ENCODE measurements at places on chromosomes 12 and 14.

DNA sequence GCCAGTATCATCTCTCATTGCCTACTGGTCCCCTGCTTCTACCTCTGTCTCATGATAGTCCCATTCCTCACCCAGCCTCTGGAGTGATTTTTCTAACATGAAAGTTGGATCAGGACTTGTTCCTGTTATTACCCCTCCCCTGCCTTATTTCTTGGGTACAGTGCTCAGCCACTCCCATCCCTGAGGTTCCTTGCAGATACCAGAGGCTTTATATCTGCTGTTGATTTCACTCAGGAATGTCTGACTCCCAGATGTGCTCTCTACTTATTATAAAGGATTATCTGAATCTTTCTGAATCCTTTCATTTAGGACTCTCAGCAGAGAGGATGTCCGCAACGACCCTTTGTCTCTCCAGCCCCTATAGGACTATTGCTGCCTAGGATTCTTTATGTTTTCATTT, 111.2 kb downstream of the LRRK2 start:
- no peak overlapping the region for H3K4me3 ChIP-seq
- no peak for DNase-seq
- peaks cover 2% of the 10 kb centered on the region for H3K36me3 ChIP-seq

GRCh38 chr14:56081139-56081538, 37.1 kb upstream of the PELI2 start:
- H3K4me3 ChIP-seq = no peak overlapping the region
- no peaks in the 10 kb centered on the region for H3K36me3 ChIP-seq
- H3K4me1 ChIP-seq = peaks cover 15% of the 10 kb centered on the region
- no peaks in the 10 kb centered on the region for H3K27me3 ChIP-seq
- H3K27ac ChIP-seq = peak overlapping the region; percentile 78
- no peak for DNase-seq

GRCh38 chr14:50688875-50689274, 20.8 kb upstream of the SAV1 start:
- H3K4me3 ChIP-seq = peak overlapping the region; percentile 14
- H3K27me3 ChIP-seq = peaks cover 2% of the 10 kb centered on the region
- no peaks in the 10 kb centered on the region for H3K4me1 ChIP-seq
- H3K27ac ChIP-seq = no peak overlapping the region
- no peak for DNase-seq
- no peaks in the 10 kb centered on the region for H3K36me3 ChIP-seq

GRCh38 chr14:94101748-94102147, 8.8 kb upstream of the IFI27 start:
- no peak for DNase-seq
- H3K27ac ChIP-seq = no peak overlapping the region
- H3K4me3 ChIP-seq = no peak overlapping the region
- peaks cover 11% of the 10 kb centered on the region for H3K36me3 ChIP-seq

DNA sequence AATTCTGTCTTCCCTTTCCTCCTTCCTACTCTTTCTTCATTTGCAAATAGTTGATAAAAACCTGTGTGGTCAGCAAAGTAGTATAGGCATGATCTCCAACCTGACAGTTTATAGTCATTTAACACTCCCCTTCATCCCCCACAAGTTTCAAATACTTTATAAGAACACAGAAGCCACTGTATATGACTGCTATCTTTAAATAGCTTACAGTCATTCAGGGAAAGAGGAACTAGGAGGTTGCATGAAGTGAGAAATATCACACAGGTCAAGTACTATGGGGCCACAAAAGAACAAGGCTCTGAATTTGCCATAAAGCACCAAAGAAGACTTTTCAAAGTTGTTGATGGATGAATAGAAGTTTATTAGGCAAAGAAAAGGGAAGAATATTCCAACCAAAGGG, 431.3 kb downstream of the NPAS3 start:
- H3K27ac ChIP-seq = no peak overlapping the region
- no peak overlapping the region for H3K4me3 ChIP-seq
- DNase-seq = no peak
- H3K36me3 ChIP-seq = no peaks in the 10 kb centered on the region
- no peaks in the 10 kb centered on the region for H3K27me3 ChIP-seq
- no peaks in the 10 kb centered on the region for H3K4me1 ChIP-seq

- no peak for DNase-seq
- H3K27me3 ChIP-seq = peaks cover 40% of the 10 kb centered on the region
- peaks cover 23% of the 10 kb centered on the region for H3K4me1 ChIP-seq
- H3K27ac ChIP-seq = no peak overlapping the region
Measured at GRCh38 chr14:94775091-94775870, 5.4 kb upstream of the GSC start.

DNA sequence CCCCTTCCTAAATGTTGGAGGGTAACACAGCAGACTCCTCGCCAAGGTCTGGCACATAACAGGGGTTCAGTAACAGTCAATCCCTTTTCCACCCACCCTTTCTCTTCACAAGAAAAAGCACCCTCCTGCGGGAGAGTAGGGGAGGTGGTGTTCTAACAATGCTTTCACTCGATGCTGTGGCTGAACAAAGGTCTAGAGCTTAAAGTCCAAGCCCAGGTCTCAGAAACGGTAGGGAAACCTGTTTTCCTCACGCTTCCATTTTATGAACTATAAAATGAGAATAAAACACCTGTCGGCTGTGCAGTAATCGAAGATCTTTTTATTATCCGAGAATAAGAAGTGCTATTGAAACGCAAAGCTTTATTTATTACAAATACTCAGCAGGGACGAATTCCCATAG, 20.9 kb upstream of the CACNA2D4 start:
- peaks cover 19% of the 10 kb centered on the region for H3K36me3 ChIP-seq
- no peak overlapping the region for H3K27ac ChIP-seq
- peaks cover 4% of the 10 kb centered on the region for H3K4me1 ChIP-seq
- peaks cover 2% of the 10 kb centered on the region for H3K27me3 ChIP-seq
- H3K4me3 ChIP-seq = no peak overlapping the region

- no peak for DNase-seq
- no peaks in the 10 kb centered on the region for H3K27me3 ChIP-seq
- H3K4me1 ChIP-seq = peaks cover 3% of the 10 kb centered on the region
Measured at GRCh38 chr12:69671597-69671996, 27.5 kb downstream of the BEST3 start.

GRCh38 chr14:38808734-38809455, 294.1 kb downstream of the SEC23A start:
- H3K4me1 ChIP-seq = no peaks in the 10 kb centered on the region
- H3K27me3 ChIP-seq = no peaks in the 10 kb centered on the region
- H3K36me3 ChIP-seq = no peaks in the 10 kb centered on the region
- no peak for DNase-seq
- H3K4me3 ChIP-seq = no peak overlapping the region

GRCh38 chr14:34324363-34324795, 137.7 kb downstream of the SPTSSA start:
- no peak overlapping the region for H3K27ac ChIP-seq
- no peak for DNase-seq
- no peaks in the 10 kb centered on the region for H3K4me1 ChIP-seq
- H3K27me3 ChIP-seq = peaks cover 2% of the 10 kb centered on the region

DNA sequence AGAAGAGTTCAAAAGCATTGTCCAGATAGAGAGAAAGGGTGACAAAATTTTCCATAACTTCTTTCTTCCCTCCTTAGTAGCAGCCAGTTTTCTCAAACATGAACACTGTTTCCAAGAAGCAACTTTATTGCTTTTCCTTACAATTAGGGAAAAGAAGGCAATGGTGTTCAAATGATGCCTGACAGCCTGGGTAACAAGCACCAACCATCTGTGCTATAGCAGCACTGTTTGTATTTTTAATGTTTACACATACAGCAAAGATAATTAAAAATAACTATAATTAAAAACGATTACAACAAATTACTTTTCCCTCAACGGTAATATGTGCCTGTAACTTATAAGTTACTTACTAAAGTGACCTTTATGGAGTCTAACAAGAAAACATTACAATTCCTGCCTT, 450.6 kb upstream of the LMO3 start:
- no peak overlapping the region for H3K4me3 ChIP-seq
- no peak for DNase-seq
- H3K36me3 ChIP-seq = no peaks in the 10 kb centered on the region
- no peaks in the 10 kb centered on the region for H3K27me3 ChIP-seq
- no peaks in the 10 kb centered on the region for H3K4me1 ChIP-seq

- H3K4me3 ChIP-seq = no peak overlapping the region
- H3K4me1 ChIP-seq = peaks cover 26% of the 10 kb centered on the region
- DNase-seq = no peak
- H3K27ac ChIP-seq = peak overlapping the region; percentile 22
- H3K36me3 ChIP-seq = no peaks in the 10 kb centered on the region
Measured at GRCh38 chr14:101475456-101476257, 85.6 kb upstream of the DIO3 start.

GRCh38 chr12:62434494-62435302, 31.9 kb upstream of the MON2 start:
- H3K4me3 ChIP-seq = peak overlapping the region; percentile 62
- H3K36me3 ChIP-seq = no peaks in the 10 kb centered on the region
- H3K27ac ChIP-seq = no peak overlapping the region
- no peaks in the 10 kb centered on the region for H3K4me1 ChIP-seq
- peaks cover 6% of the 10 kb centered on the region for H3K27me3 ChIP-seq
- DNase-seq = no peak

DNA sequence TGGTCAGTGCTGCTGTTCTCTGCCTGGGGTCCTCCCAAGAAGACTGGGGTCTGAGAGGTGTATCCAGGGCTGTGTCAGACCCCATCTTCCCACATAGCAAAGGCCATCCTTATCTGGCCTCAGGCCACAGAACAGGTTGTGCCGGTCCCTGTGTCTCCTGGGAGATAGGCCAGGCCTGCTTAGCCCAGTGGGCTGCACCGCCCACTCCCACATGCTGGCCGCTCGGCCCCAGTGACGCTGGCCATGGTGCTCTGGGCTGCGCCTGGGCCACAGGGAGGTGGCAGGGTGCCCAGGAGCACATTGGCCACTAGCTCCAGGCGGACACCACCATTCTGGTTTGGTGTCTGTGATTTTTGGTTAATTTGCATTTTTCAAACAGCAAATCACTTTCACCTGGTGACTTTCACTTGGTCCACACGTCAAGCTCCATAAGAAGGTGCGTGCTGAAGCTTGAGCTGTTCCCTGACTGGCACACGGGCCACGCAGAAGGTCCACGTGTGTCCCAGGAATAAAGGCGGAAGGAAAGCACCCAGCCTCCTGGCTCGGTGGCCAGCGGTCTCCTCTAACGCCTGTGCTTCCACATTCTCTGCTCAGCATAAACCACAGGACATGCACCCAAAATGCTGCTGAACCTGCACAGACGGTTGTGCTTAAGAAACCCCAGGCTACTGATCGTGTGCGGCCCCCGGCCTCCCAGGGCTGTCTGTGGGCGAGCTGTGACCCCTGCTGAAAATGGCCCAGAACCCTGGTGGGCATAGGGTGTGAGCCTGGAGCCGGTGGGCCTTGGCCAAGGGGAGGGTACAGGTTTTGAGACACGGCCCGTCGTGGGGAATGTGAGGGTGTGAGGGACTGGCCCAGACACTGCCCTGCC, 4.6 kb downstream of the FBRSL1 start:
- peak overlapping the region; percentile 48 for H3K27ac ChIP-seq
- peaks cover 5% of the 10 kb centered on the region for H3K27me3 ChIP-seq
- DNase-seq = no peak
- no peaks in the 10 kb centered on the region for H3K36me3 ChIP-seq

GRCh38 chr14:35911097-35911496, 85.0 kb downstream of the BRMS1L start:
- no peaks in the 10 kb centered on the region for H3K27me3 ChIP-seq
- no peak for DNase-seq
- H3K36me3 ChIP-seq = no peaks in the 10 kb centered on the region
- H3K27ac ChIP-seq = no peak overlapping the region

GRCh38 chr14:94451826-94452225, 774 bp downstream of the SERPINA11 start:
- peaks cover 4% of the 10 kb centered on the region for H3K4me1 ChIP-seq
- H3K4me3 ChIP-seq = no peak overlapping the region
- H3K27ac ChIP-seq = no peak overlapping the region
- DNase-seq = no peak

DNA sequence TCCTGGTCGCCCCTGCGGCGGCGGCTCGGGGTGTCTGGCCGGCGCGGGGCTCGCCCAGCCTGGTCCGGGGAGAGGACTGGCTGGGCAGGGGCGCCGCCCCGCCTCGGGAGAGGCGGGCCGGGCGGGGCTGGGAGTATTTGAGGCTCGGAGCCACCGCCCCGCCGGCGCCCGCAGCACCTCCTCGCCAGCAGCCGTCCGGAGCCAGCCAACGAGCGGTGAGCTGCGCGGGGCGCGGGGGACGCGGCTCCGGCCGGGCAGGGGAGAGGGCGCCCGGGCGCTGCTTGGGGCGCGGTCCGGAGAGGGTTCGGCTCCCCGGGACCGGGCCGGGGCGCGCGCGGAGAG, at the start of gene LGALS3:
TSS of gene LGALS3 (plus strand) at position 167 of the 342 bp plus-strand sequence. CDS start 8,122 bp downstream, outside the sequence.
- peak; percentile 31 for DNase-seq
- no peaks in the 10 kb centered on the region for H3K36me3 ChIP-seq
- H3K4me1 ChIP-seq = peaks cover 4% of the 10 kb centered on the region
- no peak within 1 kb of the TSS for H3K27ac ChIP-seq

- H3K36me3 ChIP-seq = peaks cover 4% of the 10 kb centered on the region
- no peaks in the 10 kb centered on the region for H3K4me1 ChIP-seq
- no peak overlapping the region for H3K27ac ChIP-seq
- no peak for DNase-seq
- peaks cover 9% of the 10 kb centered on the region for H3K27me3 ChIP-seq
Measured at GRCh38 chr12:131366261-131366871, 344.5 kb upstream of the SFSWAP start.

- no peaks in the 10 kb centered on the region for H3K4me1 ChIP-seq
- H3K4me3 ChIP-seq = no peak overlapping the region
- no peaks in the 10 kb centered on the region for H3K27me3 ChIP-seq
- H3K27ac ChIP-seq = no peak overlapping the region
- no peak for DNase-seq
Measured at GRCh38 chr12:56391721-56392120, 29.1 kb upstream of the APOF start.

- no peaks in the 10 kb centered on the region for H3K27me3 ChIP-seq
- H3K4me1 ChIP-seq = no peaks in the 10 kb centered on the region
- no peaks in the 10 kb centered on the region for H3K36me3 ChIP-seq
- H3K4me3 ChIP-seq = no peak overlapping the region
Measured at GRCh38 chr12:112807452-112807851, 15.9 kb downstream of the RPH3A start.

DNA sequence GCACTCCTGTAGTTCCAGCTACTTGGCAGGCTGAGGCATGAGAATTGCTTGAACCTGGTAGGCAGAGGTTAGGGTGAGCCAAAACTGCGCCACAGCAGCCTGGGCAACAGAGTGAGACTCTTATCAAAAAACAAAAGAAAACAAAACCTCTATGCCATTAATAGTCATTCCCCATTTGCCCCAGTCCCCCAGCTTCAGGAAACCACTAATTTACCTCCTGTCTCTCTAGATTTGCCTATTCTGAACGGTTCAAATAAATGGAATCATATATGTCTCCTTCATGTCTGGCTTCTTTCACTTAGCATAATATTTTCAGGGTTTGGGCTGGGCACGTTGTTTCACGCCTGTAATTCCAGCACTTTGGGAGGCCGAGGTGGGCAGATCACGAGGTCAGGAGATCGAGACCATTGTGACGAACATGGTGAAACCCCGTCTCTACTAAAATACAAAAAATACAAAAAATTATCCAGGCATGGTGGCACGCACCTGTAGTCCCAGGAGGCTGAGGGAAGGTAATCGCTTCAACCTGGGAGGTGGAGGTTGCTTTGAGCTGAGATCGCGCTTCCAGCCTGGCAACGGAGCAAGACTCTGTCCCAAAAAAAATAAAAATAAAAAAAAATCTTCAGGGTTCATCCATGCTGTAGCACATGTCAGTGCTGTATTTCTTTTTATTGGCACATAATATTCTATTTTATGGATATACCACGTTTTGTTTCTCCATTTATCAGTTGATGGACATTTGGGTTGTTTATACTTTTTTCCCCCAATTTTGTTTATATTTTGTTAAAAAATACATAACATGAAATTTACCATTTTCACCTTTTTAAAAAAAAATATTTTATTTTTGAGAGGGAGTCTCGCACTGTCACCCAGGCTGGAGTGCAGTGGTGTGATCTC, 31.9 kb downstream of the KNTC1 start:
- H3K36me3 ChIP-seq = no peaks in the 10 kb centered on the region
- DNase-seq = no peak
- no peaks in the 10 kb centered on the region for H3K4me1 ChIP-seq
- no peak overlapping the region for H3K4me3 ChIP-seq
